HepG2 (cell line): ENCODE measurements at places on chromosomes 2 and 18. TPM values are rescaled to one million over a fixed set of nuclear protein-coding genes. Genes with fewer than 3 reads are reported as not detected.

GRCh38 chr2:48251437-48252148 lies 278.4 kb upstream of the STON1 start:
- DNase-seq = no peak

DNA sequence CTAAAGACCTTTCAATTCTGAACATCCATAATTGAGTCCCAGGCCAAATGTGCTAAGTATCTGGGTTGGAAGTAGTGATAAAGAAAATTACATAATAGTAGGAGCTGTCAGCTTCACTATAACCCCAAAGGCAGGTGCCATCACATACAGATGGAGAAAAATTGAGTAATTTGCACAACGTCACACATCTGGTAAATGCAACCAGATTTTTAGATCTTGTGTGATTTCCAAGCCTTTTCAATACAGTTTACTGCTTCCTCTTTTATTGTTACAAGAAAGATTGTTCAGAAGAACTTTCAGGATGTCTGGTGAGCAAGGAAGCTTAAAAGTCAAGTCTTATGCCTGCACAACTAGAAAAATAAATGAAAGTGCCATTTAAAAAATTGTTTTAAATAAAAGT lies 62.3 kb downstream of the UBE2E3 start:
- no peak for DNase-seq

- no peak for DNase-seq
These were observed 386.5 kb upstream of the DCC start for GRCh38 chr18:51953521-51953920.

CDK5R2 gene
- total RNA-seq = not detected in 2 replicates

GCG gene
- not detected in 2 replicates for total RNA-seq

NT5DC4 gene
- 2.4 and 4.2 TPM in 2 replicates for total RNA-seq

DNA sequence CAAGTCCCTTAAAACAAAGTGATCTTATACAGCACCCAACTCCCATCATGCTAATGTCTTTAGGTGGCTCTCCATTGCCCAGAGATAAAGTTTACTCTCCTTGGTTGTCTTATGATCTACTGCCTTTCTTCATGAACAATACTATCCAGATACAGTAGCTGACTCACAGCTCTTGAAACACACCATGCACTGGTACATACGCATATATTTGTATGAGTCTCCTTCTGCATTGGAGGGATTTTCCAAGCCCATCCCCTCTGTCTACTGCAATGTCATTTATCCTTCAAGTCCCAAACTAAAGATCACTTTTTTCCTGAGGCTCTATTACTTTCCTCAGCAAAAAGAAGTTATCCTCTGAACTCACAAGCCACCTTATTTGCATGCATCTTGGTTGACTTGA lies 84.7 kb upstream of the LRATD1 start:
- no peak for DNase-seq

NDUFV2 gene
- total RNA-seq = 299 and 369 TPM in 2 replicates

DYNAP gene
- not detected in 2 replicates for total RNA-seq

DNA sequence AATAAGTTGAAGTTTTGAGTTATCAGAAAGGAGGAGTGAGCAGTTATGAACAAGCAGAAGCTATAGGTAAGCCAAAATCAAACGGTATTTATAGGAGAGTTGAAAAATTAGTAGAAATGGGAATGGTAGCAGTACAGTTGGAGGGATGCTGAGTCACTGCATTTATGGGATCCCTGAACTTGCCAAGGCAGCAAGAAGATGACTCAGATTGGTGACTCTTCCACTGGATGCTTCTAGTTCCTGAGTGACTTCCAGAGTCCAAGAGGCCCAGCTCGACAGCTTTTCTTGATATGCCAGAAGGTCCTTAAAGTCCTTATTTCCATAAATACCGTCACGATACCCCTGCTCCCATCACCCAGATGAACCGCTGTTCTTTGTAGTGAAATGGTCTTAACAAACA lies 31.1 kb upstream of the ACTR3 start:
- DNase-seq = no peak
